Hair follicle dermal papilla cell (primary cell): ENCODE measurements at places on chromosomes 11 and 22. TPM values are rescaled to one million over a fixed set of nuclear protein-coding genes. Genes with fewer than 3 reads are reported as not detected.

Gene OR2AT4
- not detected in 2 replicates for total RNA-seq

Gene PAMR1
- total RNA-seq: 30.7 and 40.1 TPM in 2 replicates

Gene PAFAH1B2
- total RNA-seq: 152 and 156 TPM in 2 replicates

Gene TMEM151A
- 0.16 and 0.24 TPM in 2 replicates for total RNA-seq

Gene GLYATL1
- 0.12 and 0.32 TPM in 2 replicates for total RNA-seq
